ENCODE measurements at places on chromosomes 7 and 10.

DNA sequence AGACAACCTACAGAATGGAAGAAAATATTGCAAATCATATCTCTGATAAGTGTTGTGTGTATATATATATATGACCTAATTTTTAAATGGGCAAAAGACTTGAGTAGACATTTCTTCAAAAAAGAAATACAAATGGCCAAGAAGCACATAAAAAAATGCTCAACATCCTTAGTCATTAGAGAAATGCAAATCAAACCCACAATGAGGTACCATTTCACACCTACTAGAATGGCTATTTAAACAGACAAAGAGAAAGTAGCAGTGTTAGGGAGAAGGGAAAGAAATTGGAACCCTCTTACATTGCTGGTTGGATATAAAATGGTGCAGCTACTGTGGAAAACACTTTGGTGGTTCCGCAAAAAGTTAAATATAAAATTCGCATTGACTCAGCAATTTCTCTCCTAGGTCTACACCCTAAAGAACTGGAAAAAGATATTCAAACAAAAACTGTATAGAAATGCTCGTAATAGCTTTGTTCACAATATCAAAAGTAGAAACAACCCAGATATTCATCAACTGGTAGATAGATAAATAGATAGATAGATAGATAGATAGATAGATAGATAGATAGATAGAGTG is 16.3 kb downstream of the ACSL5 start:
- DNase-seq, result no peak

- DNase-seq, result no peak
Measured at GRCh38 chr10:72001033-72001395, 36.8 kb downstream of the CHST3 start.

GRCh38 chr7:129376076-129376777 is 58.0 kb upstream of the STRIP2 start:
- peak; percentile 34 for DNase-seq

DNA sequence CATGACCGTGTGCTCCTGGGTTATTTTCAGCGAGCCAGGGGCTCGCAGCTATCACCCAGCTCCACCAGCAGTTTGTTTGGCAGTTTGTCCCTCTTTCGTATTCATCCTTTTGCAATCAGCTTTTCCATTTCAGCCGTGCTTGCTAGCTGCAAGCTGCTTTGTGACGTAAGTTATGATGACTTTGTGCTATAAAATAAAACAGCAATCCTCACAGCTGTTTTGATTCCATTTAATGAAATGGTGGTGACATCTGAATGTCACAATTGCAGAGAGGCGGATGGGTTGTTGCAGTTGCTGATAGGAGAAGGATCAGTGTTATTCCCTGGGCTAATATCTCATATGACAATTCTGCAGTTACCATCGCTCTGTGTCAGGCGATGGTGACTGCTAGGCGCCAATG is 251.7 kb downstream of the SNX10 start:
- DNase-seq, result no peak

GRCh38 chr7:138173548-138173947 is 97.3 kb downstream of the AKR1D1 start:
- no peak for DNase-seq

GRCh38 chr10:118161461-118162246 is 114.9 kb upstream of the RAB11FIP2 start:
- DNase-seq, result no peak

DNA sequence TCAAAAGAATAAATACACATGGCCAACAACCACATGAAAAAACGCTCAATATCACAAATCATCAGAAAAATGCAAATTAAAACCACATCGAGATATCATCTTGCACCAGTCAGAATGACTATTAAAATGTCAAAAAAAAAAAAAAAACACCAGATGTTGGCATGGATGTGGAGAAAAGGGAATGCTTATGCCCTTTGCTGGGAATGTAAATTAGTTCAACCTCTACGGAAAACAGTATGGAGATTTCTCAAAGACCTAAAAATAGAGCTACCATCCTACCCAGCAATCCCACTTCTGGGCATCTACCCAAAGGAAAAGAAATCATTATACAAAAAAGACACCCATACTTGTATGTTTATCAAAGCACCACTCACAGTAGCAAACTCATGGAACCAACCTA is 45.0 kb upstream of the DIP2C start:
- no peak for DNase-seq

DNA sequence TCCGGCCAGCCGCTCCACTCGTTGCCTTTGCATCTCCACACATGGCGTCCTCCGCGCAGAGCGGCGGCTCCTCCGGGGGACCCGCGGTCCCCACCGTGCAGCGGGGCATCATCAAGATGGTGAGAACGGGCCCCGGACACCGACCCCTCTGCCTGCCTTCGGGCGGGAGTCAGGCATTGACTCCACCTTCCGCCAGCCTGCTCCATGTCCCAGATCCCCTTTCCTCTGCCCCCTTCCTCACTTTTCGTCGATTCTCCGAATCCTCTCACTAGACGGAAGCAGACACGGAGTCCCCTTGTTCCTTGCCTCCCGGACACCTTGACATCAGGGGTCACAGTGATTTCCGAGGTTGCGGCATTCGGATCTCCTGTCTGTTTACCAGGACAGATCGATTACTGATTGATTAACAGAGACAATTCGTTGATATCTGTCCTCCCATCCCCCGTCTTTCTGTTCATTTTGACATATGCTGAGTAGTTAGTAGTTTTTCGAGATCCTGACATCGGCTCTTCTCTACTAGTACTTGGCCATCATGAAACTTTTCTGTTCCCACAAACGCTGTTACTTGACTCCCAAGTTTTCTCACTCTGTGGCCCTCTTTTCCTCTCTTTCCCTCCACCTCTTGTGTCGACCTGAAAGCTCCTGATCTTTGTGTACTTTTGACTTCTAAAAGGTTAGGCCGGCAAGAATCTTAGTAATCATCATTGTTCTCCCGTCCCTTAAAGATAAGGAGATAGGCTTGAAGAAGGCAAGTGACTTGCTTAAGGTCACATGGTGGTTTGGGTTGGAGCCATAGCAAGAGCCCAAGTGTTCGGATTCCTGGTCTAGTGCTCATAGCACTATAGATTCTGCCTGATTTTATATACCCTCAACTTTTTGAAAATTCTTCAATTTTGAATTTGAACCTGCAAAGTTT is 597 bp downstream of the SND1 start:
- DNase-seq, result peak; percentile 17

DNA sequence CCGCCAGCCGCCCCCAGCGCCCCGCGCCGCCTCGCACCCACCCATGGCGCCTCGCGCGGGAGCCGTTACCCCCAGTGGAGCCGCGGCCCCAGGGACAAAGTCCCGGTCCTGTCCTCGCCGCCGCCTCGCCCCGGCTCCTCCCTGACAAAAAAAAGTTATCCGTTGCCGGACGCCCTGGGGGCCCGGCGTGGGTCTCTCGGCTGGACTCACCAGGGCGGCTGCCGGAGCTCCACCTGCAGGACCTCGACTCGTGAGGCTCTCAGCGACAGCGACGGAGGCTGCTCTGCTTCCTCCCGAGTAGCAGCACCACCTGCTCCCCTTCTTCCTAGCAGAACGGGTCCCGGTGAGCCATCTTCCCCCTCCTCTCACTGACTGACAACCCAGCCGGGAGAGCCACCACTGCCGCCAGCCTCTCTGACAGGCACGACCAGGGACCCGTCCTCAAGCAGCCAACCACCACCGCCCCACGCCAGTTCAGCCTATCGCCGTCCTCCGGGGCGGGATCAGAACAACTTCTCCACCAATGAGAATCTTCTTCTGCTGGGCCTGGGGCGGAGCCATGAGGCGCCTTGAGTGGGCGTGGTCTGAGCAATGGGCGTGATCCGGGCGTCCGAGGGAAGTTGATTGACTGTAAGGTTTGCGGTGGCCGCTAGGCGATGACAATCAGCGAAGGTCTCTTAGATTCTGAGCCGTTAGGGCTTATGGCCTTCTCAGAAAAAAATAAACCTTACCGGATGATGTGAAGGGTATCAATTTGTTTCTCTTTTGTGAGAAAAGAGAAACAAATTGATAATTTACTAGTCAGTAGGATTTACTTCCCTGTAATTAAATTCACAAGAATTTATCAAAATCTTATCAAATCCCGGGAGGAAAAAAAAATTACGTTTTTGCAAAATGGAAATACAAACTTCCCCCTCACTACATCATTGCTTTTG is at the start of gene HYCC1:
Gene HYCC1, minus strand, starts transcription at position 416 of the 935 bp plus-strand sequence. CDS start 23,019 bp downstream, outside the sequence.
- DNase-seq, result peak; percentile 99

DNA sequence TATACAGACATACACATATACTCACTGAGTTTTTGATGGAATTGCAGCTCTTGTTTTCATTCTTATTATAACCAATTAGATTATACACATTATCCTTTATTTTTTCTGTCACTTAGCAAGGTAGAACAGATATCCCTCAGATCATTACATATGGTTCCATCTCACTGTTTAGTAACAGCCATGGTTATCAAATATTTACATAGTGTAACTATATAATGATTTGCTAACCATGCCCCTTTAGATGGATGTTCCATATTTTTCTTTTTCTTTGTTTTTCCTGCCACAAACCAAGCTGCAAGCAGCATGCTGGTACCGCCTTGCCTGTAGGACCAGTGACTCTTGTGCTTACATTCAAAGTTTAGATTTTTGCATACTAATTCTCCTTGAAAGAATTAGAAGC is 163.4 kb upstream of the NFE2L3 start:
- DNase-seq, result no peak

DNA sequence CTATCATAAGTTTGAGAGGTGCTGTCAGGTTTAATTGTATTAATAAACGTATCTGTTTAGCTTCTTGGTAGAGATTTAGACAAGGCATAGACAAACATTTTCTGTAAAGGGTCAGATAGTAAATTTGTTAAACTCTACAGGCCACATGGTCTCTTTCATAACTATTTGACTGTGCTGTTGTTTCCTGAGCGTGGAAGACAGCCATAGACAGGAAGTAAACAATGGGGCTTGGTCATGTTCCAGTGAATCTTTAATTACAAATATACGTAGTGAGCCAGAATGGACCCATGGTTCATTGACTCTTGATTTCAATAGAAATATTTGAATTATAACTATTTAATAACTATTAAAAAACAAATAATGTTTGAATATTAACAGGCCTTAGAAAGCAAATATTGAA is 451.1 kb downstream of the SH2D4B start:
- DNase-seq, result no peak

- DNase-seq, result no peak
Measured at GRCh38 chr7:136324073-136324704, 347.0 kb upstream of the MTPN start.

DNA sequence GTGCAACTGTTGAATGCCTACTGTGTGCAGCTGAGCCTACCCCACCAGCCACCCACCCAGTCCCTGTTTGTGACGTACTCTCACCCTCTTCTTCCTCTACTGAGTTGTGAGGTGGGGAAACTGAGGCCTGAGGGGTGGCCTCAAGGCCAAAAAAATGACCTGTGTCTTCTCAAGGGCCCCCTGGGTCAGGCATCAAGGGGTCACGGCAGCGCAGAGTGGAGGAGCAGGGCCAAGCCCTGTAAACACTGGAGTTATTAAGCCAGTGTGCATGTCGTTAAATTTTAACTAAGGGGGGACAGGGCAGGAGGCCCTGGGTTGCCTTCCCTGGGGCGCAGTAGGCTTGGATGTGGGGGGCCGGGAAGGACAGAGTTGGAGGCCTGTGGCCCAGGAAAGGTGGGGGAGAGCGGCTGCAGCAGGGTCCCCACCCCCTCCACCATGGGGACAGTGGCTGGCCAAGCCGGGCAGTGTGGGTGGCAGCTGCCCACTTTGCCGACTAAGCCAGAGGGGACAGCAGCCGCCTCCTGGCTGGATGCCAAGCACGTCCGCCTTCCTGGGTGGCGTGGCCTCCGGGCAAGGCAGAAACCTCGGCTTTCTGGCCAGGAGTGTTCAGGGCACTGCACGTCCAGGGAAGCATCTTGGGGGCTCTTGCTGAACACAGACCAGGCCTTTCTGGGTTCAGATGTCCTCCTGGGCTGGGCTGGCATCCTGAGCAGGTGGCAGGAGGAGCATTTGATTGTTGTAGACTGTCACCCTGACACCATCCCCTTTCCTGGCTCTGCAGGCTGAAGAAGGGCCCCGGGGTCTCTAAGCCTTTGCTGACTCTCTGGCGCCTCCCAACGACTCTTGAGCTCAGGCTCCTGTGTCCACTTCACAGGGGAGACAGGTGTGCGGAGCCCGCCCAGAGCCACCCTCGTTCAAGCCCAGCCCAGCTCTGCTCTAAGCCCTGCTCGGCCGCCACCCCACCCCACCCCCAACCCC is 1.9 kb downstream of the SLC29A4 start:
- DNase-seq, result peak; percentile 78

- no peak for DNase-seq
Measured at GRCh38 chr7:1713502-1714484, 43.7 kb downstream of the ELFN1 start.
